H54 (cell line): ENCODE measurements at places on chromosomes 5 and 9.

DNA sequence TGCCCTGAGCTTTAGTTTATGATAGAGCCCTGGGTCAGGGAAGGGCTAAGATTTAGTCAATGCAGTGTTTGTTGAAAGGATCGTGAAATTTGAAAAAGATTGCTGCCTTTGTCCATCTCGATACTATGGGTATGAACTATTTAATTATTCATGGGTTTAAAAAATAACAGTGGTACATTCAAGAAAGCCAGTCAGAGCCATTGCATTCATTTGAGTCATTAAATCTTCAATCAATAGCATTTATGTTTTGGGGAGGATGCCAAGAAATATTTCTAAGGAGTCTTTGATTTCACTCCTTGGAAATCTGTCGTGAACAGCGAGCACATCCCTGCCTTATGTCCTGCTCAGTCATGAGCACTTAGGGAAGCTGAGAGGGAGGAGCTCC is 54.4 kb upstream of the LRRTM2 start:
- no peak for DNase-seq

- no peak for DNase-seq
Observed at GRCh38 chr9:23798325-23798724, 27.7 kb downstream of the ELAVL2 start.

DNA sequence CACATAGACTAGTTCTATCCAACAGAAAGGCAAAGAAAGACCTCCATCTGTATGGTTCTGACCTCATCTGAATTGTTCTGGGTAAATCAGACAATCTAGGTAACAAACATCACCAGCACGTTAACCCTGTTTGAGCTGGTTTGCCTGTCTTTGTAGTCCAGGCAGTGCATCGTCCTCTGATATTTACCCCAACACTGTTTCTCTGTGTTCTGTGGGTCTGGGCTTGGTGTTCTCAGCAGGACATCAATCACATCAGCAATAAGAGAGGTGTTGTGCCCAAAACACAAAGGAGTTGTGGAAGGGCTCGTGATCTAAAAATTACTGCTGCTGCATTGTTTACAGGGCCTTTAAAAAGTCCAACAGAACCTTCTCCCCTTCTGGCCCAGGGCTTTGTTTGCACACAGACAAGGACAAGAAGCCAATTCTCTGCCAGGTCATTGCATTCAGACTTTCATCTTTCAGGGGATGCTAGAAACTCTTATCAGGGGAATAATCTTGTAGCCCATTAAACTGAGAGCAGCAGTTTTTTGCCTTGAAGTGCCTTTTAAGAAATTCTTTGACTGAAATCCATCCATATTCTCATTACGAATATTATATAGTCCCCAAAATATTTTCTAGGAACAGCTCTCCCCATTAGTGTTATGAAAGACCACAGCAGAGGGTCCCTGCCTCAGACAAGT is 30.5 kb upstream of the MAP1B start:
- no peak for DNase-seq

DNA sequence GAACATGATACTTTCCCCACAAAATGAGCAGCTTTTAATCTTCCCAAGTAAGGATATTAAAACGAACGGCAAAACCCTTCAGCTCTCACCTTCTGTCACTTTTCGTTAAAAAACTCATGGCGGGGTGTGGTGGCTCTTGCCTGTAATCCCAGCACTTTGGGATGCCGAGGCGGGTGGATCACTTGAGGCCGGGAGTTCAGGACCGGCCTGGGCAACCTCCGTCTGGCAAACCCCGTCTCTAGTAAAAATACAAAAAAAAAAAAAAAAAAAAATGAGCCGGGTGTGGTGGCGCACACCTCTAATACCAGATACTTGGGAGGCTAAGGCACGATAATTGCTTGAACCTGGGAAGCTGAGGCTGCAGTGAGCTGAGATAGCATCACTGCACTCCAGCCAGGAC is 902 bp downstream of the TMED9 start:
- DNase-seq: no peak

- no peak for DNase-seq
Observed at GRCh38 chr5:150118561-150119229, 32.3 kb upstream of the CSF1R start.

- no peak for DNase-seq
Observed at GRCh38 chr9:119240546-119240945, 128.7 kb downstream of the BRINP1 start.

GRCh38 chr5:128711216-128711615 is 173.2 kb upstream of the FBN2 start:
- no peak for DNase-seq

GRCh38 chr5:27026801-27027200 is 11.6 kb downstream of the CDH9 start:
- no peak for DNase-seq

DNA sequence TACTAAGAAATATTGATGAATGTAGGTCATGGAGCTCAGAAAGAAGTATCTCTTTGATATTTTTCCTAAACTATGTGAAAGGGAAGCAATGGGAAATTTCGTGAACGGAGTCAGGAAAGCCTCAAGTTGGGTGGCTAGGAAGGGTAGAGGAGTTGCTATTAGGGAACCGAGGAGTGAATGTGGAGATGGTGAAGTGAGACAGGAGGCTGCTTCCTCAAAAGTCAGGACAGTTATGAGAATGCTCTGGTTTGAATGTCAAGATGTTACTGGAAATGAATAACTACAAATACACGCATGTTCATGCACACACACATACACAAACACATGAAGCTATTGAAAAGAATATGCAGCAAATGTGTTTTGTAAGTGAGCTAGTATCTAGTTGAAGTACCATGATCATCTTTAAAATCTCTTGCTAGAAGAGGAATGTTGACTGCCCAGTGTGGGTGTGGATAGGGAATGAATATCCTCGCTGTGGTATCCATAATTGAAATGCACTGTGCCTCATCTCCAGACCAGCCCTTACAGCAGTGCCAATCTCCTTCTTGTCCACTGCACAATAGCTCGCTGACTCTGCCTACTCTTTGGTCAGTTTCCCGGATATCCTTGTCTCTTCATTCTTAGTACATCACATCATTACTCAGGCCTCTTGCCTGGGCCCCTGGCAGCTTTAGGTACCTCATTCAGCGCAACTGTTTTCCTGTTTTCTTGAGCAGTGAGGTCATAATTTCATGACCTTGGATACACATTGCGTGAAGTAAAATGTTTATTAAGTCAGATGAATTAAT is 21.9 kb upstream of the PDCD1LG2 start:
- DNase-seq: no peak

- no peak for DNase-seq
Observed at GRCh38 chr5:139486201-139486600, 3.6 kb upstream of the STING1 start.

DNA sequence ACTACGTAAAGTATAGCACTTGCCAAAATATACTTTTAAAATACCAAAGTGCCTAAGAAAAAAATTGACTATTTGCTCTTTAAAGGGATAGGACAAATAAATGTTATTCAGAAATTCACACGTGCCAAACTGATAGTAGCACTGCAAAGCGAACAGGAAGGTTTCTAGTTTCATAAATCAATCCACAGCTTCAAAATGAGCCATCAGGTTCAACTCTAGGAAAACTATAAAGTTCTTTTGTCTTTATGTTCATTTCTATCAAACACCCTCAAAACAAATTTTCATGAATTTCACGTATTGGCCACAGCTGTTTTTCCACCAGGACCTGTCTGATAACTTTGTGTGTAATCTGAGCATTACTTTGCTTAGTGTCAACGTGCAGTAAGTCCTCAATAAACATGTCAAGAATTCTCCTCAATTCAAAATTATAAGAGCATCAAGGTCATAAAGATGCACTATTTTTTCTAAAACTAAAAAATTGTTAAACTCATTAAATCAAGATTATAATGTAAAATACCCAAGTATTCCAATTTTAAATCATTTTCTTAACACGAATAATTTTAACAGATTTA is 3.0 kb downstream of the RNF130 start:
- DNase-seq: no peak

DNA sequence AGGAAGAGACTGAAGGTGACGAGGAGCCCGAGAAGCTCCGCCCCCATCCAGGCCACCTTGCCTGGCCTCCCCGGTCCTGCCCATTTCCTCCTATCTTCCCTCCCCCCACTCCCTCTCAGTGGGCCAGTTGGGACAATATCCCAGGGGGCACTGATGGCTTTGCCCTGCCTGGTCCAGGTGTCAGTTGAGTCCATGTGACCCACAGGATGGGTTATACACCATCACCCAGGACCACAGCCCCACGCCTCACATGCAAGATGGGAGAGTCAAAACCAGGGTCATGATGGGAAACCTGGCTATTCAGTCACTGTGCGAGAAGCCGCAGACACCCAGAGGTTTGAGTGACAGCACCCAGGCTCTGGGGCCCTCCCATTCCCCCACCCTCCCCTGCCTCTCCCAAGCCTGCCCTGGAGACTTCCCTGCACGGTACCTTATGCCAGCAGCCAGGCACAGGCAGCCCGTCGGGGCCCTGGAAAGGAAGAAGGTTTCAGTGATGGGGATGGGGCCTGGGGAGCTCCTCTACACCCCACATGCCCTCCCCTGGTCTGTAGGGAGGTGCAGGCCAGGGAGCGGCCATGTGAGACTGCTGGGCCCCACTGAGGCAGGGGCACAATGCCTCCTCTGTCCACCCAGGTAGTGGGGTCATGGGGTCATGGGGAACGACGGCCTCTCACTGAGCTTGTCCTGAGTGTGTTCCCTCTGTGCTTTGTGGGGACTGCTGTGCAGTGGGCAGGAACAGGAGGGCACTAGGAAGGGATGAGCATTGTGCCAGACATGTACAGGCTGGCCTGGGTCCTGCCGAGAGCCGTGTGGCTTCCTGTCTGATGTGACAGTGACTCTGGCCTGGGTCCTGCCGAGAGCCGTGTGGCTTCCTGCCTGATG is 6.3 kb upstream of the PHYKPL start:
- no peak for DNase-seq

- no peak for DNase-seq
Observed at GRCh38 chr5:38468978-38469706, 87.3 kb downstream of the LIFR start.

- DNase-seq: no peak
Observed at GRCh38 chr9:5382479-5382878, 42.8 kb upstream of the RLN1 start.

DNA sequence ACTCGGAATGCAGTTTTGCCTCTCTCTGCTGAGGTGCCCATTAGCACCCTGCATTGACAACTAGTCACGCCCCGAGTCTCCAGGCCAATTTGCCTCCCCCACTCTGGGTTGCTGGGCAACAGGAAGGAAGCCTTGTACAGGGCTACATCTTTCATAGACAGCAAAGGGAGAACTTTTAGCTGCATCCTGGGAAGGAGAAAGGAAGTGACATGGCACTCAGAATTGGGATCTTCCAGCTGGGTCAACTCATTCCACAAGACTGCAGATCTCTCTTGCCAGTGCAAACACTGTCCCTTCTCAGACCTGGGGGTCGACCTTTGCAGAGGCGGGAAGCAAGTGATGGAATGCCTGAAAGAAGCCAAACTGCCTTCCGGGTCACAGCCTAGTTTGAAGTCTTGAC is 282.0 kb downstream of the SLIT3 start:
- no peak for DNase-seq

GRCh38 chr5:36740259-36740898 is 134.0 kb downstream of the SLC1A3 start:
- no peak for DNase-seq

- no peak for DNase-seq
Observed at GRCh38 chr5:35188031-35188457, 42.2 kb downstream of the PRLR start.

- DNase-seq: no peak
Observed at GRCh38 chr5:14545308-14545707, 36.3 kb upstream of the OTULINL start.

DNA sequence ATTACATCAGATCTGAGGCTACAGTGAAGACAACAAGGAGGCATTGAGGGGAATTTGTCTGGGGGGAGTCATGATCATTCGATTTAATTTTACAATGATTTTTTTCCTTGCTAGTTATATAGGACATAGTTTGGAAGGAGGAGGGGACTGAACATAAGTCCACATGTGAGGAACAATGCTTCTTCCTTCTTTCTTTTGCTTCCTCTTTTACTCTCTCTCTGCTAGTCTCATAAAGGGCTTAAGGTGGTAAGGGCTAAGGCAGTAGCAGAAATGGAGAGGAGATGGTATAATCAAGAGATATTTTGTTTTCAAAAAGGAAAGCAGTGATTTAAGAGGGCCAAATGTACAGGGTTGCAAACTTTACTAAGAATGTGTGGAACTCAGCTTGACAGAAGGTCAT is 64.3 kb downstream of the GRIN3A start:
- DNase-seq: no peak

GRCh38 chr5:18749763-18750162 is 1115.5 kb downstream of the TAF11L14 start:
- DNase-seq: no peak

- DNase-seq: no peak
Observed at GRCh38 chr5:178606269-178606668, 16.1 kb upstream of the COL23A1 start.

- no peak for DNase-seq
Observed at GRCh38 chr9:36499174-36499890, 73.4 kb upstream of the MELK start.

GRCh38 chr9:126149661-126150060 is 177.0 kb upstream of the MVB12B start:
- DNase-seq: no peak

DNA sequence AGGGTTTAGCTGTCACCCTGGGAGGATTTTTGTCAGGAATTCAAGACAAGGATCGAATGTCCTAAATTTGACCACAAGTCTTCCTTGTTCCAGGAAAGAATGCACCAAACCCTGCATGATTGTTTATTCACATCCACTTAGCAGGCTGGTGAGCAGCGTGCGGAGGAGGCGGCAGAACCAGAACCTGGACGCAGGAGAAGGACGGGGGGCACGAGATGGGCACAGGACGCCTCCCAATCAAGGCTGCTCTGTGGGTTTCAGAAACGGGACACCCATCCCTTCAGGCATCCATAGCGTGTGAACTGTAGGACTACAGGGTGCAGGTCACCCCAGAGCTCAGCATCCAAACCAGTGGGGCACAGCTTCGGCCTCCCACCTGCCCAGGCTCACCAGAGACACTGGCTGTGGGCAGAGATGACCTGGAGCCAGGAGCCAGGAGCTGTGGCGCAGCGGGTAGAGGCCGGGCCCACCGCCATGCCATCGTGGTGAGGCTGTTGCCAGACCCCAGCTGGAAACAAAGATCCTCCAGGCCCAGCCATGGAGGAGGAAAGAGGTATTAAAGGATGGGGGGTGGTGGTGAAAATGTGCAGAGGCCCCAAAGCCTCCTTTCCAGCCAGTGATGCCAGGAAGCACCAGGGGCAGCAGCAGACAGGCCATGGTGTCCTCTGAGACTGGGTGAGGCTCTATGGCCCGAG is 32.3 kb upstream of the ADAMTS2 start:
- no peak for DNase-seq

GRCh38 chr9:23938908-23939307 is 112.9 kb upstream of the ELAVL2 start:
- no peak for DNase-seq
